ENCODE measurements at places on chromosomes 7 and 10. TPM values are rescaled to one million over a fixed set of nuclear protein-coding genes. Genes with fewer than 3 reads are reported as not detected.

Gene OLAH
- total RNA-seq, result not detected

Gene MICALL2
- total RNA-seq, result 34.5 TPM

Gene CCZ1
- 73.1 TPM for total RNA-seq

DNA sequence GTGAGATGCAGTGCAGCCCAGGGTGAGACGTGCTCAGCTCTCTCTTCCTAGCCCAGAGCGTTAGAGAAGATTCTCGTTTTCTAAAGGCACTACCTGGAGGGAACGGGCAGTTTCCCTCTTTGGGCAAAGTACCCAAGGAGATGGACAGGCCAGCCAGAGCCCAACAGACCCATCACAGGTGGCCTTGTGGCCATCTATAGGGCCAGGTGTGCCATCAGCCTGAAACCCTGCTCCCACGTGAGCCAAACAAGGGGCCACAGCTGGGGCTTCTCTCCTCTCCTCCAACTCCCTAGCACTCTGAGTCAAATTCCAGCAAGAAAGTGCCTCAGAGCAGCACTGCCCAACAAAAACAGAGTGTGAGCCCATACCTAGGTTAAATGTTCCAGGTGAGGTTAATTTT, 22.3 kb downstream of the CHST15 start:
- no peak for DNase-seq

GRCh38 chr10:97376413-97376812, 24.7 kb downstream of the RRP12 start:
- no peak for DNase-seq

DNA sequence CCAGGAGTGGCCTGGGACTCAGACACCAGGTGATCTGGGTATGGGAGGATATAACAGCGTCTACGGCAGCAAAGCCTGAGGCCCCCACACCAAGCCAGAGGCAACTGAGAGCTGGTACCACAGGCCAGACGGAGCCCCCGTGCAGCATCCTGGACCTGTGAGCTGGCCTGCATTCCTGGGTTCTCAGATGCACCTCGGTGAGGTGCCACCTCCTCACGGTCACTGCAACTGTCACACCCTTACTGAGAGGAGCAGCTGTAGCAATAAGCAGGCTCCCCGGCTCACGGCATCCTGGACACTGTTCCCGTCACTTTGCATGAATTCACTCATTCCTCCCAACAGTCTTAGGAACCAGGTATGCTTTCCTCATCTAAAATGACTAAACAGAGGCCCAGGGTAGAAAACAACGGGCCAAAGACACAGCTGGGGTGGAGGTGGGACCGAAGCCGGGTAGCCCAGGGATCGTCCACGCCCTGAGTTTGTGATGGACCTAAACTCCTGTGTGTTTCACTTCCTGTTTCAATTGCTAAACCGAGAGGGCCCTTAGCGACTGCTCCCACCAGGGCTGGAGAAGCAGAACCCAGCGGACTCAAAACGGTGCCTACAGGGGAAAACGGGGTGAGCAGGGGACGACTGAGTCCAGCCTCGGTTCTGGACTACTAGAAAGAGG, 98.7 kb downstream of the CTBP2 start:
- DNase-seq, result no peak

DNA sequence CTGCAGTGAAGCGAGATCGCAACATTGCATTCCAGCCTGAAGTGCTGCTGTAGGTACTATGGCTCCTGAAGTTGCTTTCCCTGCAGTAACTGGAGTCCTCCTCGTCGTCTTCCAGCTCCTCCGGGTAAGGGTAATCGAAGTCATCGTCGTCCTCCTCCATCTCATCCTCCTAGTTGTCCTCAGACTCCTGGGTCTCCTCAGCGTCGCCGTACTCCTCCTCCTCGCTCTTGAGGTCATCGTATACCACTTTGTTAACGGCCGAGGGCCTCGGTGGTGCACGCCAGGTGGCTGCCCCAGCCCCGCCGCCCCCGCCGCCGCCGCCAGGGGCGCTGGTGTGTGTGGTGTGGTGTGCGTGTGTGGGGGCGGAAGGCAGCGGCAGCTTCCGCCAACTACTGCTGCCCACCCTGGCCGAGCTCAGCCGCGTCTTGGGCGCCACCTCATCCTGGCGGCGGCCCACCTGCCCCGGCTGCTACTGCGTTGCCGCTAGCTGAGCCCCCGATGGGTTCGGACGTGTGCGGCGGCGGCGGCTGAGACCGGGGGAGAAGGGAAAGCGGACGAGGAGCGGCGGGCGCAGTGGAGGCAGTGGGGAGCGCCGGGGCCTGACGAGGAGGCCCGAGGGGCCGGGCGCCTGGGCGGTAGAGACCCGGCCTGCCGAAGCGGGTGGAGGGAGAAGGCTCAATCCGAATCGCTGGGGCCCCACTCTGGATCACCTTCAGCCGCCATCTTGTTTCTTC, 11.8 kb upstream of the ACBD5 start:
- DNase-seq, result peak; percentile 67

GRCh38 chr7:146314962-146315361, 198.4 kb downstream of the CNTNAP2 start:
- DNase-seq, result no peak

DNA sequence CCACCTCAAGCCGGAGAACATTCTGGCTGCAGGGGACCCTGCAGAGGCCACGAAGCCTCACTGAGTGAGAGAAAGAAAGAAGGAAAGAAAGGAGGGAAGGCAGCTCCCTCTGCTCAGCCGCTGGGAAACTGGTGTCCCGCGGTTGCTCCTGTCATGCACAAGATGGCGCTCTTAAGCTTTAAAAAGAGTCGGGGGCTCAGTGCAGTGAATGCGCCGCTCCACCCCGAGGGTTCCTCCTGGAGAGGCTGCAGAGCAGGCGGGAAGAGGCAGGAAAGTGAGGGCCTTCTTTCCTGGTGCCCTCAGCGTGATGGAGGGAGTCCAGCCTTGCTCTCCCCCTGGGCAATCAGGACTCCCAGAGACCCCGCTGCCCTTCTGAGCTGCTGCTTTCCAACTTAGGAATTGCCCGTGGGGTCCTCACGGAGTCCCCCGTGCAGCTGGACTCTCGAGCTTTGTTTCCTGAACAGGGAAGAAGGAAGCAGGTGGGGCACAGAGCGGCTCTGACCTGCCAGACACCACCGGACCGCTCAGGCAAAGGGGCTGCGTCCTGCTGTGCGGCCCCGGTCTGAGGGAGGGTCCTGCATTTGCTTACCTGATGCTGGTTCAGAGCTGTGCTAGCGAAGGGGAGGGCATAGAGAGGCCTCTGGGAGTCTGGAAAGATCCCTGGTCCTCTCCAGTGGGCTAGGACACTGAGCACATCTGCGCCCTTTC, 141.9 kb upstream of the MKI67 start:
- peak; percentile 2 for DNase-seq

GRCh38 chr7:10128748-10129147, 844.9 kb upstream of the PHF14 start:
- no peak for DNase-seq

Measured in fibroblast of villous mesenchyme (primary cell).